ENCODE measurements at places on chromosomes 2 and 18. TPM values are rescaled to one million over a fixed set of nuclear protein-coding genes. Genes with fewer than 3 reads are reported as not detected.

DNA sequence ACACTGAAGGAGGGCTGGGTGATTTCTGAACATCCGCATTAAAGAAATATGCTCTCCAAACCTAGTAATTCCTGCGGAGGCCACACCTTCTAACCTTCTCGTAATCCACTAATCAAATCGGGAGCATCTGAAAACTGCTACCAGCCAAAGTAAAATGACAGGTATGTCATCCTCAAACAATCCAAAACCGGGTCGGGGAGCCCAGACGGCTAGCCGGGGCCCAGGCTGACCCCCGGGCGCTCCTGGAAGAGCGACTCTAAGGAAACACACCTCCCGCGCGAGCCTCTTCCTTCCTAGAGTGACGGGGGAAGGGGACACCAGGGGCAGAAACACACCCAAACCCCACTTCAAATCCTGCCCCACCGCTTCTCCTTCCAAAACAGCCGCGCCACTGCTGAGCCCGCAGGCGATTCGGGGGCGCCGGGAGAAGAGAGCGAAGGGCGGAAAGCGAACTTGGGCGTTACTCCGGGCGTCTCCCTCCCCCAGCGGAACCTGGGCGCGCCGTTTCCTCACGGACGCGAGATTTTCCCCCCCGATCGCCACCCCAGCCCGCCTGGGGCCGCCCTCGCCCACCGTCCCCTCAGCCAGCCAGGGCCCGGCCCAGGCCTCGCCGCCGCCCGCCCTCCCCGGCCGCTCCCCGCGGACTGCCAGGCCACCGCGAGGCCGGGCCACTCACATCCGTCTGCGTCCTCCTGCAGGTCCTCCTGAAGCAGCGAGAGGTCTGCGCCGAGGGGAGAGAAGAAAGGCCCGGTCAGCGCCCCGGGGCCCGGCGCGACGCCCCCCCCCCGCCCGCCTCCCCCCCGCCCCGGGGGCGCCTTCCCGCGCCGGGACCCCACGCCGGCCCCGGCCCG, 584 bp downstream of the PPP4R1 start:
- no peak for DNase-seq

GRCh38 chr2:67389788-67390187, 7.3 kb upstream of the ETAA1 start:
- DNase-seq, result no peak

LYG2 gene
- polyA plus RNA-seq, result not detected

GRCh38 chr18:51340332-51340731, 142.9 kb upstream of the MEX3C start:
- DNase-seq, result no peak

Measured in left renal pelvis (tissue), 4 donors.